ENCODE measurements at places on chromosomes 13 and 19.

DNA sequence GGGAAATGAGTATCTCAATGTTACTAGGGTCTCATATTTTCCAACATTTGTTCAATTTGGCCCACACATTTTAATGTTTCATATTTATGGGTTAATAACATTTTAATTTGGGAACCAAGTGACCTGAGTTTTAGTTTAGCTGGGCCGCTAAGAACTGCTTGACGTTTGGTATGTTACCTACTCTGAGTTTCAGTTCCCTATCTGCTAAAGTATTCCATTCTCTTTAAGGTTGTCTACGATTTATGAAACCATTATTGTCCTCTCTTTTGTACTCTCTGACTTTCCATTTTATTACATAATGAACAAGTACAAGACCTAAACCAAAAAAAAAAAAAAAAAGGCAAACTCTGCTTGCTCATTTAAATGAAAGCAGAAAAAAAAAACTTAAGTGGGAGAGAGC is 89.9 kb downstream of the FGF14 start:
- DNase-seq: no peak

DNA sequence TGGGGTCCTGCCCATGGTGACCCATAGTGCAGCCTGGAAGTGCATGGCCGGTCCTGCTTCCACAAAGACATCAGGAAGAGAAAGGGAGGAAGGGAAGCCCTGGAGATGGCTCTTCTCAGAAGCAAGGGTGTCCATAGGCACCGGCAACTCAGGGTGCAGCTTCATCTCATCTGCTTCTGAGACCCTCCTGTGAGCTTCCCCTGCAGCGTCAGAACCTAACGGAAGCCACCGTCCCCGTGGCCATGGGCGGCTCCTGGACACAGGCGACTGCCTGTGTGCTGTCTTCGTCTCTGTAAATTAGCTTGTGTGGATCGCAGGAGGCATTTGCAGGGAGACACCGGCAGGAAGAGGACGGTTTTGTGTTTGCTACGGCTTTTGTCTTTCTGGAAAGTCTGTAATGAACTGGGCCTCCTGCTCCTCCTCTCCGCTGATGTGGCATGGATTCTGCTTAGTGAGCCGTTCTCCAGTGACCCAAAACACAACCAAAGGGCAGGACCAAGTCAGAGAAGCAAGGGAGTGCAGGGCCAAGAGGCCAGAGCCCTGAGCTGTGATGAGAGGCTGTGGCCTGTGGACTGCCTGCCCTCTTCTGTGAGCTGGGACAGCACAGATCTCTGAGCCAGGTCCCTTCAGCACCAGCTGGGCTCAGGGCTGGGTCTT is 2.5 kb downstream of the ATP4B start:
- no peak for DNase-seq

DNA sequence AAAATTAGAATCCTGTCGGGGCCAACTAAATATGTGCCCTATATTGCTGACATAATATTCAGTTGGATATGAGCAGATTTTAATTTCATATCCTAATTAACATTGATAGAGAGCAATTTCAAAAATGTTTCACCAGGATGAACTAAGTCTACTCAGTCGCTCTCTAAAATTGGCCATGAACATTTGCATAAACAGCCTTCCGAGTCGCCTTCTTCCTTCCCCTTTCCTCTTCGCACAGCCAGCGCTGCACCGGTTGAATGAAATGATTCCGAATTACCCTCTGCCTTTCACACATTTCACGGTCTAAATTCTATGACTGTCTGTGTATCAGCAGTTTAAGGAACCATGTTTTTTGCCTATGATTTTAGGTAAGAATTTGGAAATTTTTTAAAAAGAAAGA is 413.7 kb downstream of the LIG4 start:
- DNase-seq: no peak

DNA sequence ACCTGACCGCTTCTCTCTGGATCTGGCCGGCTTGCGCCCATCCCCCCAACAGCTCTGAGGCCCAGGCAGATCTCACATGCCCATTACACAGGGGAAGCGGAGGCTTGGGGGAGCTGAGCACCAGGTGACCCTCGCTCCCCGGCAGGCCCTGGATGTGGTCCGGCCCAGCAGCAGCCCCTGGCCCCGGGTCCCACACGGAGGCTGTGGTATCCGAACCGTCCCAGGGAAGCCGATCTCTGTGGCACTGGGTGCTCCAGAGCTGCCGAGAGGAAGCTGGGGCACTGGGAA is 27.7 kb downstream of the SBNO2 start:
- no peak for DNase-seq

GRCh38 chr13:112213467-112214255 is 146.7 kb downstream of the SOX1 start:
- no peak for DNase-seq

DNA sequence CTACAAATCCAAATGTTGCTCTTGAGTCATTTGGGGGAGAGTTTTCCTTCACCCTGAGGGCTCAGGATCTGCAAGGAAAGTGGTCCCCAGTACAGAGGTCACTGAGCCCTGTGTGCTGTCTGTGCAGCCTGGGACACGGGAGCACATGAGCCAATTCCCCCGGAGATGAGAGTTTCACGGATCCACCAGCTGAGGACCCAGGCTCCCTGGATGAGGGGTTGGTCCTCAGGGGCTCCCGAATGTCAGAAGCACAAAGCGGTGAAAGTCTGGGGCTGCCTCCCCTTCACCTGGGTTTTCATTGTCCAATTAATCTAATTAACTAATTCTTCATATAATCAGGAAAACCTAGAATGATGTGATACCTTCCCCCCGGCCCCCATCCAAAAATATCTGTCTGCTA is 13.6 kb upstream of the LILRB2 start:
- no peak for DNase-seq

GRCh38 chr13:60584976-60585375 is 188.0 kb downstream of the TDRD3 start:
- DNase-seq: no peak

GRCh38 chr13:40194224-40194806 is 472.1 kb downstream of the FOXO1 start:
- DNase-seq: no peak

DNA sequence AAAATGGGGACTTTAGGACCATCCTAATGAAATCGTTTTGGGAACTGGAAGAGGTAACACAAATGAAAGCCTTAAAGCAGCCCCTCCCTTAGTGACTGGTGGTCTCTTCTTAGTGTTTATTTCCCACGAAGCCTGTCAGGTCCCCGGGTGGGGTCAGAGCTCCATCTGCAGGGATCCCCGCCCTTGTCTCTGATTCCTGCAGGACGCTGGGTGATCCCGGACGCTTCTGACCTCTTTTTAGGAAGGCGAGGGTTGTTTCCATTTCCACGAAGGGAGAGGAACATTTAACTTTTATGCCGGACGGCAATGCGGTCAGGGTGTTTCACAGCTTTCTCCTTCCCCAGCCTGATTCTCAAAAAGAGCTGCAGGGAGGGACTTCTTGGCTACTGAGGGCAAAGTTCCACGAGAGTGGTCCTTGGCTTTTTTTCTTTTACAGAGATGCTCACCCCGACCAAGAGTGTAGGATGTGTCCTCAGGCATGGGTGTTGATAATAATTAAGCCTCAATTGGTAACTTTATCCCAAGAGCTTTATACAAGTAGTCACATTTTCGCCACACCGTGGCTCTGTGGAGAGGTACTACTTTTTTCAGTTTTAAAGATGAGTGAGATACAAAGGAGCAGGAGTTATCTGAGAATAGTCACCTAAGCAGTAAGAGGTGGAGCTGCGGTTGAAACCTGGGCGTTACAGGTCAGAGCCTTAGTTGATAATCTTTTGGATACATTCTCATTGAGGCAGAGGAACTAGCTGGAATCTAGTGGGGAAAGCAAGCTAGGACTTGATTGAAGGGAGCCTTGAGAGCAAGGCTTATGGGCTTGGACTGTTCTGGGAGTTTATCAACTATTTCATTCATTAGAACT is 813 bp downstream of the ZNF284 start:
- no peak for DNase-seq

- no peak for DNase-seq
Observed at GRCh38 chr19:2796659-2797266, 11.5 kb downstream of the THOP1 start.

- no peak for DNase-seq
Observed at GRCh38 chr19:55590617-55591016, 8.7 kb downstream of the FIZ1 start.

DNA sequence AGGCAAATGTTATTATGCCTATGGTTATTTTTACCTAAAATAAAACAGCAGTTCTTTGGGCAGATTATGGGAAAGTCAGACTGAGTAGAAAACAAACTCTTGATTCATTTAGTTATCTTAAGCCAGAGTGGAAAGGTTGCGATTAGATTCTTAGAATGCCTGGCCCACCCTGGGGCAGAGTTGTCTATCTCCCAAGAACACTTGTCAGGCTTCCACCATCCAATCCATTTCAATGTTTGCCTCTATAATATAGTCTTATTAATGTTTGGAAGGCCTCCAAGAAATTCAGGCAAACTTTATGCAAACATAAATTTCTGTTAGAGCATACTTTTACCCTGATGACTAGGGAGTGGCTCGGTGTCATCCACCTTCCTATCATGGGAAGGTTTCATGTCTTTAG is 207.0 kb downstream of the SLITRK6 start:
- no peak for DNase-seq

- DNase-seq: no peak
Observed at GRCh38 chr19:56333506-56333905, 18.9 kb upstream of the ZSCAN5A start.

DNA sequence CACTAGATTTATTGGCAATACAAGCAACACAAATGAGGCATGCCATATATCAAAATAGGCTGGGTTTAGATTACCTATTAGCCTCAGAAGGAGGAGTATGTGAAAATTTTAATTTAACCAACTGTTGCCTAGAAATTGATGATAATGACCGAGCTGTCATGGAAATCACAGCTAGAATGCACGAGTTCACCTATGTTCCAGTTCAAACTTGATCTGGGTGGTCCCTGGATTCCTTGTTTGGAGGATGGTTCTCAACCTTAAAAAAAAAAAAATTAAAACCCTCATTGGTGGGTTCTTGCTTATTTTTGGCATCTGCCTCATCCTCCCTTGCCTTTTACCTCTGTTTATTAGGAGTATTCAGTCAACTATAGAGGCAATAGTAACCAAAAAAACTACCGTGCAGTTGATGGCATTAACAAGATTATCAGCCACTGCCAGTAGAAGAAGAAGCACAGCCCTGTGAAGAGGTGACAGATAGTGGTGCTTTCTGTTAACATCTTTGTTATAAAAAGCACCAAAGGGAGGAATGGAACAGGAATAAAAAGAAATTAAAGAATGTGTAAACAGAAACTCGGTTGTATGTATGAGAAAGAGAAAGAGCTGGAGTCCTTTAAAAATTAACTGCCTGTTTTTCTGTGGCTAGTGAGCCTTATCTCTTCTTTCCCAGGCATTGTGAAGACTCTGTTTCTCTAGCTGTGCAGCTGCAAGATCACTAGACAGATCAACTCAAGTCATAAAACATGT is 106.4 kb downstream of the ZNF429 start:
- no peak for DNase-seq

DNA sequence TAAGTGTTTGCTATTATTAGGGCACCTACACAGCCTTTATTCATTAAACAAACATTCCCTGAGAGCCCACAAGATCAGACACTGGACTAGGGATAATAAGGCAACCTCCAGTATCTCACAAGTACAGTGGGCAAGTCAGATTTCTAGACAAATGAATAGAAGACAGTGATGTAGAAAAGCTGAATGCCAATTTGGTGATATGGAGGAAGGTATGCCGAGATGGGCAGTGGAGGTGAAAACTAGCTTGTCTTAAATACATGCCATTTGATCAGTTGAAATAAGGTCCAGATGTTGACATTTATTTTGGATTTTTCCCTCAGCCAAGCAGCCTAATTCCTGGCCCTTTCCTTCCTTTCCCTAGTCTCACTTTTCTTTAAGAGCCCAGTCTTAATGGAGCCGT is 130.3 kb downstream of the RXFP2 start:
- no peak for DNase-seq

DNA sequence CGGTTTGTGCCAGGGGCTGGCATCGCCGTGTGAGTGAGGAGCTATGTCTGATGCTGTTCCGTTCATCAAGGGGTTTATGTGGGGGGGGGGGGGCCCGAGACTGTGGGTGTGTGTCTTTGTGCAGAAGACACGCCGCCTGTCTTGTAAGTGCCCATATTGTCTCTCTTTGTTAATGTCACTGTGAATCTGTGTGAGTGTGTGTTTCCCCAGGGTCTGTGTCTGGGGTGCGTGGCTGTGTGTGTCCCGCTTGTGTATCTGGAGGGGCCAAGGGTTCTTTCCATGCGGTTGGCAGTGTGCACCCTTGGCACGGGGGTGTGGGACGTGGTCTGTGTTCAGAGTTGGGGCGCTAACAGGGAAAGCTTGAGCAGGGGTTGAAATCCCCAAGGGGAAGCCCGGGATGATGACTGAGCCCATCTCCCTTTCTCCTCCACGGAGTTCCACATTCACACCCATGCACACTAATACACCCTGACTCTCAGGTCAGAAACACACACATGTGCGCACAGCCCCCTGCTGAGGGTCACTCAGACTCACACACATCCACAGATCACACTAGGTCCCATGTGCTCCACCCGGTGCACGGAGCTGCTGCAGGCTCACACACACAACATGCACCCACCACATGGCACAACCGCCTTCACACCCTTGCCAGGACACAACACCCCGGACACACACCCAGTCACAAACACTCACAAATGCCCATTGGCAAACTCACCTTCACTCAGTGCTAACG is 1.8 kb downstream of the NCAN start:
- no peak for DNase-seq

DNA sequence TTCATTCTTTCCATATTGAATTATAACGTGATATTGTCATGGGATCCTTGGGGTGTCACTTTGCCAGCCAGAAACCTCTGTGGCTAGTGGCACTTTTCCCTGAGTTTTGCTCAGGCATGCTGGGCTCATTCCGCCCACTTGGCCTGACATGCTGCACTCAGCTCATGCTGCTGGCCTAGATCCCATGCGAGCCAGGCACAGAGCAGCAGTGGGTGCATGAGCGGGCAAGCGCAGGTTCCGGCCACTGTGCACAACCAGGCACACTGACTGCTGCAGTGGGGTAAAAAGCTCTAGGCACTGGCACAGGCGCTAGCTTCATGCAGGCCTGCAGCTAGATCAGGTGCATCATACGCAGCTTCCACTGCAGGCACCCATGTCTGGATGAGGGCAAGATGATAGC is 221.2 kb downstream of the MAB21L1 start:
- DNase-seq: no peak

DNA sequence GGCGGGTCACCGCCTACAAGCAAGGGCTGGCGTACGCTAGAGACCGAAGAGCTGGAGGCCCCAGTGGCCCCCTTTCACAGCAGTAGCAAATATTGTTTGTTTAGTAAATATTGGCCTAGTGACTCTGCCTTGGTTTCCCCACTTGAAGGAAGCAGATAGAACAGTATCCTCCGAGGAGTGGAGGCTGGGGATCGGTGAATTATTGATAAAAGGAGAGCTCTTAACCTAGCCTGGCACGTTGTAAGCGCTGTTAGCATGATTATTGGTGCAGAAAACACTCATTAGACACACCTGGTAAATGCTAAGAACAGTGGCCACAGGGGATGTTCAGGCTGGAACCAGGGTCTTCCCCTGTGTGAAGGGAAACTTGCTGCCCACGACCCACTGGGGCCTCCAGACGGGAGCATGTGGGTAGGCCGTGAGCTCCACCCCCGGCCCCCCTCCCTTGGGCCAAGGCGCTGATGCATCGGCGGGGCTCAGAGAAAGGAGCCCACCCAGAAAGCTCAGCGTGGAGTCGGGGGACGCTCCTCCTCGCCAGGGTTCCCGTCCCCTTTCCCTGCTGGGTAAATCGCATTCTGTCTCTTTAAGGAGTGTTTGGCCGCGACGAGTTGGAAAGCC is 2.3 kb downstream of the IER2 start:
- DNase-seq: no peak

Measured in stimulated activated CD4-positive, alpha-beta T cell treated with anti-CD3 and anti-CD28 coated beads, Interleukin-15, amount 100 ng/mL, for 48 hours (primary cell).